Prostate gland (tissue), 2 donors: ENCODE measurements at places on chromosomes 2 and 18. TPM values are rescaled to one million over a fixed set of nuclear protein-coding genes. Genes with fewer than 3 reads are reported as not detected.

DNA sequence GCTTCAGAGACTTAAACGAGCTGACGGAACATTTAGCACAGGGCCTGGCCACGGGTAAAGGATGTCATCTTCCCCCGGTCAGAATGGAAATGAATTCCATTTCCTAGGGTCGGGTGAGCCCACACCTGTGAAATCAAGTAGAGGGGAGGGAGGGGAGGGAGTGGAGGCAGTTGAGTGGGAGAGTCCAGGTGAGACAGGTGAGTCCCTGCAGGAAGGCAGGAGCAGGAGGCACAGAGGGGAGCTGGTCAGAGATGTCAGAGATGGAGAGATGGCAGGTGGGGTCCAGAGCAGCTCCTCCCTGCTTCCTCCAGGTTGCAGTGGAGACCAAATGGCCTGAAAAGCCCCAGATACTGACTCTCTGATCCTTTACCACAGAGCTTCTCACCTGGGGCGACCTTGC is 55.2 kb downstream of the SH3BP4 start:
- H3K4me1 ChIP-seq, result peaks cover 34% of the 10 kb centered on the region
- DNase-seq, result no peak
- H3K4me3 ChIP-seq, result no peak overlapping the region
- no peaks in the 10 kb centered on the region for H3K36me3 ChIP-seq
- H3K27ac ChIP-seq, result peak overlapping the region; percentile 81

DNA sequence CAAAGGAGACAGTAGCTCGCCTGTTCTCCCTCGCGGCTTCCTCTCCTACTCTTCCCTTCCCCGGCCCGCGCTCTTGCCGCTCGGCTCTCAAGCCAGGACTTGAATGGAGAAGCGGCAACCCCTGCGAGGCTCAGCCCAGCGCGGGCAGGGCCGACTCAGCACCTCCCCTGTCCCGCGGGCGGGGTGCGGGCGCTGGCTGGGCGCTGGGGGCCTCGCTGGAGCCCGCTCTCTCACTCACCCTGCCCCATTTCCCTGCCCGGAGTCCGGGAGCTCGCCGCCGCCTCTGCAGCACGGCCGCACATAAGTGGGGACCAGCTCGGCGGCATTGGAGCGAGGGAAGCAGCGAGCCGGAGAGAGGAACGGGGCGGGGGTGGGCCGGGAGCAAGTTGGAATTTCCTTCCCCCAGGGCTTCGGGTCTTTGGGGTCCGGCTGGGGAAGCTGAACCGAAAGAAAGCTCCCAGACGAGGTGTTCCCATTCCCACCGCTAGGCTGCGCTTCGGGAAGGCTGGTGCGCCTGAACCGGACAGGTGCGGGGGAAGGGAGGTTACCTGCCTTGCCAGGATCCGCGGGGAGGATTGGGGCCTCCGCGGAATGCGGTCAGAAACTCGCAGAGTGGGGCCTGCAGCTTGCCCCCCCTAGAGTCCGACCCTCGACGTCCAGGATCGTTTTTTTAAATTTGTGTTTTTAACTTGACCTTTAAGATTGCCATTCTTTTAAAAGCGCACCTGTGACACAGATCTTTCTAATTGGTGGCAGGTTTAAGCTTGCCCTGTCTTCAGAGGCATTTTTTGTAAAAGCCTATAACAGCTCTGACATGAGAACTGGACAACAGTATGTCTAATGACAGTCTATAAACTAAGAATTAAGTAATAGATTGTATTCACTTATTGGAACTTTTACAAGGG is at the start of gene COBLL1:
Gene COBLL1, minus strand, starts transcription at position 105 of the 905 bp plus-strand sequence. CDS start 627 bp downstream, outside the sequence.
- peak; percentile 88 for DNase-seq
- H3K36me3 ChIP-seq, result no peaks in the 10 kb centered on the region
- peak within 1 kb of the TSS; percentile 98 for H3K27ac ChIP-seq
- no peaks in the 10 kb centered on the region for H3K27me3 ChIP-seq

DNA sequence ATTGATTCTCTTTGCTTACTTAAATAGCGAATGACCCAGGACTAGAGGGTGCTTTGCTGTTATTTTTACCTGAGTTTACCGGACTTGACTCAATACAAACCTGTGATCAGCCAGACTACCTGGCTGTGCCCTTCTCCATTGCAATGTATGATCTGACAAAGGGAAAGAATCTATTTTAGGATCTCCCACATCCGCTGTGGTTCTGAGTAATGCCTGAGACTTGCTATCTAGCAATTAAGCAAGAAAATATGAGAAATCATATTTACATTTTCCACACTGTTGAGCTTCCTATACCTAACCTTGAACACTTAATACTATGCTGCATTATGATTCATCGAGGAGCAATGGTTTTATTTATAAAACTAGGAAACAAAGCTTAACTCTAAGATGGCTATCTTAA is 215.2 kb downstream of the RAD51AP2 start:
- no peaks in the 10 kb centered on the region for H3K27me3 ChIP-seq
- no peak overlapping the region for H3K4me3 ChIP-seq
- no peaks in the 10 kb centered on the region for H3K36me3 ChIP-seq

- no peak overlapping the region for H3K27ac ChIP-seq
- H3K4me1 ChIP-seq, result peaks cover 8% of the 10 kb centered on the region
- H3K36me3 ChIP-seq, result no peaks in the 10 kb centered on the region
- no peak for DNase-seq
- H3K27me3 ChIP-seq, result no peaks in the 10 kb centered on the region
- no peak overlapping the region for H3K4me3 ChIP-seq
Measured at GRCh38 chr2:121564905-121565304, 34.2 kb downstream of the RNU4ATAC start.

DNA sequence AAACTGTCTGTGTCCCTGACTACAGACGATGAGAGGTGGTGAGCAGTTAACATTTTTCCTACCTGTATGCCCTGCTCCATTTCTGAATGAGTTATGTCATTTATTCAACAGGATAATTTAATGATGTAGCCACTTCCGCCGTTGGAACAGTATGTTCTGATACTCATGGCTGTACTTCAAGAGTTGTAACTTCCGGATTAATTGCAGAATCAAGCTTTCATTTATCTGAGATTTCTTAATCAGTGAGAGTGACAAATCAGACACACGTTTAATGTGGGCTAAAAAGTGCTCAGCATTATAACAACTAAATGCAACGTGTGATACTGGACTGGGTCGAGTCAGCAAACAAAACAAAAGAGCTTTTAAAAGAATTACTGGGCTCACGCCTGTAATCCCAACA is 107.7 kb downstream of the KCTD1 start:
- no peaks in the 10 kb centered on the region for H3K27me3 ChIP-seq
- H3K4me1 ChIP-seq, result peaks cover 4% of the 10 kb centered on the region
- H3K4me3 ChIP-seq, result no peak overlapping the region
- peak; percentile 27 for DNase-seq
- H3K36me3 ChIP-seq, result no peaks in the 10 kb centered on the region

- no peak overlapping the region for H3K4me3 ChIP-seq
- no peak overlapping the region for H3K27ac ChIP-seq
- no peaks in the 10 kb centered on the region for H3K4me1 ChIP-seq
- H3K36me3 ChIP-seq, result no peaks in the 10 kb centered on the region
Measured at GRCh38 chr2:100289020-100289419, 33.3 kb downstream of the LONRF2 start.

GRCh38 chr2:149169656-149170055 is 131.2 kb downstream of the LYPD6B start:
- H3K27ac ChIP-seq, result peak overlapping the region; percentile 63
- H3K4me1 ChIP-seq, result no peaks in the 10 kb centered on the region
- no peak overlapping the region for H3K4me3 ChIP-seq
- no peaks in the 10 kb centered on the region for H3K36me3 ChIP-seq
- DNase-seq, result peak; percentile 88

- peaks cover 2% of the 10 kb centered on the region for H3K27me3 ChIP-seq
- DNase-seq, result no peak
- H3K4me3 ChIP-seq, result no peak overlapping the region
- H3K27ac ChIP-seq, result no peak overlapping the region
- H3K4me1 ChIP-seq, result no peaks in the 10 kb centered on the region
Measured at GRCh38 chr2:47653902-47654789, 128.8 kb upstream of the MSH6 start.

NEU2 gene
- total RNA-seq, result not detected

SRD5A2 gene
- total RNA-seq, result 8.5 TPM

AGBL5 gene
- total RNA-seq, result 31.9 TPM

CCDC102B gene
- 16.5 TPM for total RNA-seq

TBR1 gene
- total RNA-seq, result 0.45 TPM
